D721Med (cell line): ENCODE measurements at places on chromosomes 5 and 9.

DNA sequence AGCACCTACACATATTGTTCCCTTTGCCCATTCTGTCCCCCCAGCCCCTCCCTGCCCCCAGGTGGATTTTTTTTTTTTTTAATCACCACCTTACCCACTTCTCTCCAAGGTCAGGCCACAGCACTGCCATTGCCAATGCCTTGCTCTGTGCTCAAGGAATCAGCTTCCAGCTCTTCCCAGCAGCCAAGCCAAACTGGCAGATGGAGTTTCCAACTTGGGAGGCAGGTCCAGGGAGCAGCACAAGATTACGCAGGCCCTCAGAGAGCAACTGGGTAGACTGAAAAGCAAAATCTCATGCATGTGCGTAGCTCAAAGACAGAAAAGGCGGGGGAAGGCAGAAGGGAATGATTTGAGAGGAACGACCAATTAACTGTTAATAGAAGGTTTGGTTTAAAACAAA, 15.1 kb downstream of the GRHPR start:
- no peak for DNase-seq

GRCh38 chr5:23385036-23385435, 122.4 kb upstream of the PRDM9 start:
- no peak for DNase-seq

GRCh38 chr5:41851116-41851515, 19.1 kb downstream of the OXCT1 start:
- no peak for DNase-seq

DNA sequence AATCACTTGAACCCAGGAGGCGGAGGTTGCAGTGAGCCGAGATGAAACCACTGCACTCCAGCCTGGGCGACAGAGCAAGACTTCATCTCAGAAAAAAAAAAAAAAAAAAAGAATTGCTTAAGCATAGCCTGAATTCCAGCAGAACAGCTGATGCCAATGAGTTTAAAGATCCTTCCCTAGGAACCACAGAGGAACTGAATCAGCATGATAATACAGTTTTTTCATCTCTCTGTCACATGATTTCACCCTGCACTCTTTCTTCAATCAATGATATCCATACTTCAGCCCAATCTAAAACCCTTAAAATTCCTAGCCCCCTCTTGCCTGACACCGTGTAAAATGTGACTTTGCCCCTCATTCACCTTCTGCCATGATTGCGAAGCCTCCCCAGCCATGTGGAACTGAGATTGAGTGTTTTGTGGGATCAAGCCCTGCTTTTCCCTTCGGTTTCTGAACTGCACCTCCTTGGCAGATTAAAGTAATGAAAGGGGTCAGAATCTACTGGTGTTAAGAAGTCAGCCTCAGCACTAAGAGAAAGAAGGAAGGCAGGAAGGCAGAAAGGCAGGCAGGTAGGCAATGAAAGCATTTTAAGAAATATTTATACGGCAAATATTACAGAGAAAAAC, 20.9 kb upstream of the DMXL1 start:
- DNase-seq, result no peak

- DNase-seq, result no peak
Observed at GRCh38 chr5:8098081-8098480, 229.1 kb downstream of the MTRR start.

GRCh38 chr9:135533113-135533512, 11.9 kb downstream of the LCN1 start:
- no peak for DNase-seq

DNA sequence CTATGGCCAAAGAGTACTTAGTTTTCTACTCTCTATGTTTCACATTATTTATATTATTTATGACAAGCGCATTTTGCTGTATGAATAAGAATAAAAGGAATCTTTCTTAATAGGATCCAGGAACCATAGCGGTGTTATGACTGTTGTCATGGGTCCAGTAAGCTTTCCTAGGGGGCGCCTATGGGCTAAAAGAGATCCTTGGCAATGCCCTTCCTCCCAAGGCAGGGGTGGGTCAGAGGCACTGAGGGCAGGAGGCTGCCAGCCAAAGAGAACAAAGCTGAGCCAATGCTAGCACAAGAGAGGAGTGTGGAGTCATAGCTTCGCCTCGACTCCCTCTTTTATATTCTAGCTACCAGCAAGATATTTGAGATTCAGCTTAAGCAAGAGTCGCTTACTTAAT, 98.4 kb upstream of the GNAQ start:
- DNase-seq, result no peak

DNA sequence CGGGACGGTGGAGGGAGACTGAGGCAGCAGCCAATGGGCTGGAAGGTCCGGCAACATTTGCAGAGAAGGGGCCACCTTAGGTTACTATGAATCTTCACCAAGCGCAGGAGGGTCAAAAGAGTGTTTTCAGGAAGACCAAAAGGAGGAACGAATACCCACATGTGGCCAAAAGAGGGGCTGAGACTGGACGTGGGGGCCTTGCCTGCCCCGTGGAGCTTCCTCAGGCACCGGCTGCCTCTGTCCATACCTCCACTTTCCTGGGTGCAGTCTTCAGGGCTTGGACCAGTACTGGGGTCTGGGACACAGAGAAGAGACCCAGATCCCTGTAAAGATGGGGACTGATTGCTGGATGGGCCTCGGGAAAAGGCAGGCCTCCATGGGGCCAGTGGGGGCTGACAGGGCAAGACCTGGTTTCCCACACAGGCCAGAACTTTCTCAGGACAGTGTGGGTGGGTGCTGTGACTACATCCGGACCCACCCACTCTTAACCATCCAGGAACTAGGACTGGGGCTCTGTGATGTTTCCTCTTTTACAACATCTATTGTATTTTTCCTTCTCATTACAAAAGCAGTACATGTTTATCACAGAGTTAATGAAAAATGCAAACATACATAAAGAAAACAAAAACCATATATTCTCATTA, 294.7 kb downstream of the ZSWIM6 start:
- no peak for DNase-seq

DNA sequence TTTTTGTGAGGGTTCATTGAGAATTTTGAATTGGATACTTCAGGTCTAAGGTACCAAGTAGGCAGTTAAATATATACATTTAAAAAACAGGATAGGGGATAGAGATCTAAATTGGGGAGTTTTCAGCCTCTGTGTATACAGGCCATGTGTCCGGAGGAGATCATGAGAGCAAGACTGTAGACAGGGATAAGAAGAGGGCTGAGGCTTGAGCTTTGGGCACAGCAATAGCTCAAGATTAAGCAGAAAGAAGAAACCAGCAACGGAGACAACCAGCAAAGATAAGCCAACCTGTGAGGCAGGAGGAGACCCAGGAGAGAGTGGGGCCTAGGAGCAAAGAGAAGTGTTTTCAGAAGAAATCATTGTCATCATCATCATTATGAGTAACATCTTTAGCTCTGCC, 258.4 kb downstream of the GRIA1 start:
- DNase-seq, result no peak

GRCh38 chr5:170046241-170046640, 59.5 kb upstream of the FOXI1 start:
- DNase-seq, result no peak

DNA sequence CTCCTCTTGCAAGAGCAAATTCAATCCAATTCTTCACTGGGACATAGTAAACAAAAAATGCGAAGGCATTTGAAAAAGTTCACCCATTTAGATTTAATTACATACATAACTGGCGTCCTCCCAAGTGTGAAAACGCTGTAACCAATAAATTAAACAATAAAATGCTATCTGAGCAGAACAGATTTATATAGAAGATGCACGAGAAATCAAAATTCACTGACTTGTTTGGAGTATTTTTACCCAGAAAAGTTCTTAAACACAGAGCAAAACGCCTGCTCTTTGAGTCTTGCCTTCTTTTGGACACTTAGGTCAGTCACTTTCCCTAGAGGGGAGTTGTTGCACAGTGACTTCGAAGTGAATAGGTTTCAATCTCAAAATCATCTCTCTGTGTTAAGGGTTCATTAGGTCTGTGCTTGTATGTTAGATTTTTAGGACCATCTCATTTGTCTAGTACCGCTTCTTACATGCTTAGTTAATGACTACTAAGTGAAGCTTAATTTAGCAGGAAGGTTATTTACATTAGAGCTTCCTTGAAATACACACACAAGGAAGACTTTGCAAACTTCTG, 1.9 kb downstream of the ALDH1A1 start:
- no peak for DNase-seq

DNA sequence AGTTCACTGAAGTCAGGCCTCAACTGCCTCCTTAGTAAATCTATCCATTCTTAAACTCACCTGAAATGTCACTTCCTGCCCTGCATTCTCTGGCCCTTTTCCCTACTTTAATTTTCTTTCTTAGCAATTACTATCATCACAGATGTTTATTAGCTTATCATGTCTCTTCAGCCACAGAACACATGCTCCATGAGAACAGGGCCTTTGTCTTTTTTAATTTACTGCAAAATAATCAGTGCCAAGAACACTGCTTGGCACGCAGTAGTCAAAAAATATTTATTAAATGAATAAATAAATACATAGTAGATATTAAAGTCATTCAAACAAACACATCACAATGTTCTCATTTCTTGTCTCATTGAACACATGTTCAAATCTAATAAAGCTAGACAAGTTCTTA, 46.2 kb downstream of the SKIC3 start:
- DNase-seq, result no peak

- DNase-seq, result no peak
Observed at GRCh38 chr5:141330299-141331080, at the start of gene PCDHGA1. Gene PCDHGA1 (plus strand): TSS chr5:141330514.

- no peak for DNase-seq
Observed at GRCh38 chr9:14768405-14769229, 46.1 kb upstream of the CER1 start.

- DNase-seq, result no peak
Observed at GRCh38 chr5:97281257-97281656, 98.2 kb upstream of the RIOK2 start.

DNA sequence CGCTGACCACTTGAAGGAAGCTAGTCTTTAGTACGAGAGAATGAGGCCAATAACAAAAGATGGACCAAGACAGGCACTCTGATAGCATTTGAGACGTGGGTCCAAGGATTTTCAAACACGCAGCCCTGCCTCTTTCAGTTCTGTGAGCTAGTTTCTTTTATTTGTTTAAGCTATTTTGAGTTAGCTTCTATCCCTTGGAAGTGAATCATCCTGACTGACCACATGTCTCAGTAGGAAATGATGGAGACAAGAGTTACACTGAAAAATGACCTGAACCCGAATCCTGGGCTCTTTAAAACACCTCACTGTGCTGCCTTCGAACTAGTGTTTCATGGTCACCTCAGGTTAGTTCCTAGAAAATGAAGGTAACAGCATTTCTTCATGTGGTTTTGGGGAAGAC, 9.9 kb downstream of the TEK start:
- no peak for DNase-seq

- DNase-seq, result no peak
Observed at GRCh38 chr5:167918813-167919483, 372.5 kb upstream of the WWC1 start.

GRCh38 chr9:138028596-138028995, 151.0 kb downstream of the CACNA1B start:
- no peak for DNase-seq

DNA sequence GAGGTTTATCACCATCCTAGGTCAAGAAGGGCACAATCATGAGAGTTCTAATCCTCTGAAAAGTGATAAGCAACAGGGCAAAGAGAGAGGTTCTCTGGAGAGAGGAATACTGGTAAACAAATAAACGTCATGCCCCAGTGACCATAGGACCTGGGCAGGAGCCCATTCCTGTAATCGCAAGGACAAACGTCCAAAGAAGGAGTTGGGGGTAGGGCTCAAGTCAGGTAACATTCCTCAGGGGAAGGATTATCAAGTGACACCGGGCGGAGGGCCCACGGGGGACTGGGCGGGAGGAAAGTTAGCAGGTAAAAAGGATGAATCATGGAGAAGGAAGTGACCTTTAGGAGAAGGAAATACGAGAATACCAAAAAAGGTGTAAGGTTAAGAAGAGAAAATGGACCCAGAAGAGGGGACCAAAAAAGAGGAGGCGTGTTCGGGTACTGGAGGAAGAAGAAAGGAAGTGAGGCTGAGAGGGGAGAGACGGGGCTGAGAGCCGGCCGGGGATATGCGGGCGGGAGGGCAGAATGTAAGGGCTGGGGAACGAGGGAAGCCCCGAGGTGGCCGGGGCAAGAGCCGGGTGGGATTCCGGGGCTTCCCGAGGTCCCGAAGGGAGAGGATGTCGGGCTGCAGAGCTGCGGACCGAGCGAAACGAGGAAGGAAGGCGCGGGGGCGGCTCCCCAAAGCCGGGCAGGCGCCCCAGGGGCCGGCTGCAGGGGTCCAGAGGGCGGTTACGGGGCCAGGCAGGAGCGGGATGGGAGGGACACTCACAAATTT, 583 bp downstream of the DIAPH1 start:
- no peak for DNase-seq
